ENCODE measurements at places on chromosomes 7 and 10.

- DNase-seq = no peak
Measured at GRCh38 chr7:105906695-105907094, 30.3 kb upstream of the ATXN7L1 start.

DNA sequence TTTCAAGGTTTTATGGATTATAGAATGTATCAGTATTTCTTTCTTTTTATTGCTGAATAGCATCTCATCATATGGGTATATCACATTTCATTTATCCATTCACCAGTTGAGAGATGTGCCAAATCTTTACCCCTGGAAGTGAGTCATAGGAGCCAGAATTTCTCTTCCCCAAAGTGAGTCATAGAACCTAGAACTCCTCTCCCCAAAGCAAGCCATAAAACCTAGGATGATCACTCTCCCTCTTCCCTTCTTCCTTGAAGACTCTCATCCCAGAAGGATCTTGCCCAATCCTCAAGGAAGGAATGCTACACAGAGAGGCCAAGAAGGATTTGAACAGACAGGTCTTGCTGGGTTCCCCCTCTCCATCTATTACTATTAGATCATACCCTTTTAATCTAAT, 199.9 kb downstream of the EVX1 start:
- DNase-seq = no peak

- no peak for DNase-seq
Measured at GRCh38 chr7:143914938-143915652, 13.1 kb upstream of the TCAF1 start.

- DNase-seq = peak; percentile 96
Measured at GRCh38 chr7:111561904-111562732, at the start of gene IMMP2L. IMMP2L (minus strand) TSS chr7:111562492.

GRCh38 chr7:76364198-76364584, 5.4 kb upstream of the YWHAG start:
- DNase-seq = no peak

DNA sequence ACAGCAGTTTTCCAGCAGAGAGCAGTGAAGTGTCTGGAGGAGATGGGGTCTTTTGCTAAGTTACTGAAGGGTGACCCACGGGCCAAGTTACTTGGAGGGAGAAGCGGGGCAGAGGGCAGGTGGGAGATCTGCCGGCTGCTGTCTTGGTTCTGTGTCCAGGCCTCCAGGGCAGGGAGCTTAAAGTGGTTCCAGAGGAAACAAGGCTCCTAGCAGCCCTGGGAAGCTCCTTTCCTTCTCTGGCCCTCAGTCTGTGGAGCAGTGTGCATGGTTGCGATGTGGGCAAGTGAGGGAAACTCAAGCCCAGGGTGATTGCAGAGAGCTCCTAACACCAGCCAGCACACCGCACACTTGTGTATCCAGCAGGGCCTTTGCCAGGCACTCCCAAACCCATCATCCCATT, 6.3 kb downstream of the GHRHR start:
- DNase-seq = no peak

- no peak for DNase-seq
Measured at GRCh38 chr10:58578366-58578765, 65.7 kb downstream of the BICC1 start.

DNA sequence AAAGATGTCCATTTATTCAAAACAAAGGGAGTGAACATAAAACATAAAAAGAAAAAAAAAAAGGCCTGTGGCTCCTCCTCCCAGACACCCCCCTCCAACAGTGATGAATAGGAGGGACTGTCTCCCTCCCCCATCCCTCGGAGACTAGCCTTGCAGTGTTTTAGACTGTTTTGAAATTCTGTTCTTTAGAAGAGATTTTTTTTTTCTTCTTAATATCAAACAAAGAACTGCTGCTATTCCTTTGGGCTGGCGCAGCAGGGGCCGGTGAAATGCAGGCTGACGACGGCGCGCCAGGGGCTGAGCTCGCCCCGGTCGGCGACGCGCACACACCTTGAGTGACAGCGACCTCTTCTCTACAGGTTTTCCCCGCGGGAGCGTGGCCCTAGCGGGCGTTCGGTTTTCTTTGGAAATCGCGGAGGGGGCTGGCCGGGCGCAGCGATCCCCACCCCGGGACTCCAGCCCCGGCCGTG, at the start of gene LANCL2:
TSS of gene LANCL2 (plus strand) at position 133 of the 470 bp plus-strand sequence. CDS start 689 bp downstream, outside the sequence.
- DNase-seq = no peak

DNA sequence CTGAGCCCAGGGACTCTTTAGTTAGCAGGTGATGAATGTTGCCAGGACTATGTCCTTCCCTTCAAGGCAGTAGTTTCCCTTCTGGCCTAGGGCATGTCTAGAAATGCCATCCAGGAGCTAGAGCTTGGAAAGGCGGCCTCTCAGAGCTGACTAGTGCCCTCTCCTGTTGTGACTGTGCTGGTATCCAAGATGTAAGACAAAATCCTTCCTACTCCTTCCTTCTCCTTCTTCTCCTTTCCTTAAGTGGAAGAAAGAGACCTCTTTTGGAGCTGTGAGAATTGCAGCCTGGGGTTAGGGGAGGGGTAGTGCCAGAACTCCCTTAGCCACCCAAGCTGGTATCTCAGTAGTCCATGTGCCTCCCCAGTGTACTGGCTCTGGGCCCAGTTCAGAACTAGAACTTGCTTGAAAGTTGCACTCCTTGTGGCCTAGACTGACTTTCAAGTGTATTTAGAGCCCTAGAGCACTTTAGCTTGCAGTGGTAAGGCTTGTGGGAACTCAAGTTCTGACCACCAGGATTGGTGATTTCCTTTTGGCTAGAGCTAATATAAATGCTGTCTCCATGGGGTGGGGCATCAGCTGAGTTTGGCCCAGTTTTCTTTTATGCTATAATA, 118.8 kb downstream of the NPSR1 start:
- DNase-seq = no peak
